Lung (tissue), 17 donors: ENCODE measurements at places on chromosomes 12 and 14. TPM values are rescaled to one million over a fixed set of nuclear protein-coding genes. Genes with fewer than 3 reads are reported as not detected.

DNA sequence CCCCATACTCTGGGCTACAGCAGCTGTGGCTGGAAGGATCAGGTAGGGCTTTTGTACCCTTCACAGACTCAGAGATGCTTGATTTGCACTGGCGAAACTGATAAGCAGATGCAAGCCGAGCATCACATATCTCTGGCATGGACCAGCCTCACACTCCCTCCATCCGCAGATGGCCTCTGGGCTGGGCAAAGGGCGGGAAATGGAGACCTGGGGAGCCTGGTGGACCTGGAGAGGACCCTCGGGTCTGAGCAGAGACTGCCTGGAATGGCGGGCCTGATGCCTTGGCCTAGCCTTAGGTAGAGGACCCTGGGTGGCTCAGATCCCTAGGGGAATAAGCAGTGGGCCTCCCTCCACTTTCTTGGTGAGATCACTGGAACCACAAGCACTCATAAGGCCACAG is 53.2 kb downstream of the GALNT16 start:
- no peaks in the 10 kb centered on the region for H3K4me1 ChIP-seq
- H3K4me3 ChIP-seq = no peak overlapping the region
- H3K36me3 ChIP-seq = no peaks in the 10 kb centered on the region
- no peak overlapping the region for H3K27ac ChIP-seq
- no peak for DNase-seq

- no peaks in the 10 kb centered on the region for H3K4me1 ChIP-seq
- H3K27ac ChIP-seq = no peak overlapping the region
- DNase-seq = no peak
- H3K36me3 ChIP-seq = no peaks in the 10 kb centered on the region
These were observed 28.8 kb upstream of the IGF1 start for GRCh38 chr12:102509123-102509626.

GRCh38 chr14:89775946-89776345 is 178.6 kb downstream of the EFCAB11 start:
- H3K4me3 ChIP-seq = no peak overlapping the region
- DNase-seq = no peak
- no peak overlapping the region for H3K27ac ChIP-seq
- H3K27me3 ChIP-seq = no peaks in the 10 kb centered on the region
- H3K36me3 ChIP-seq = no peaks in the 10 kb centered on the region
- H3K4me1 ChIP-seq = no peaks in the 10 kb centered on the region

DNA sequence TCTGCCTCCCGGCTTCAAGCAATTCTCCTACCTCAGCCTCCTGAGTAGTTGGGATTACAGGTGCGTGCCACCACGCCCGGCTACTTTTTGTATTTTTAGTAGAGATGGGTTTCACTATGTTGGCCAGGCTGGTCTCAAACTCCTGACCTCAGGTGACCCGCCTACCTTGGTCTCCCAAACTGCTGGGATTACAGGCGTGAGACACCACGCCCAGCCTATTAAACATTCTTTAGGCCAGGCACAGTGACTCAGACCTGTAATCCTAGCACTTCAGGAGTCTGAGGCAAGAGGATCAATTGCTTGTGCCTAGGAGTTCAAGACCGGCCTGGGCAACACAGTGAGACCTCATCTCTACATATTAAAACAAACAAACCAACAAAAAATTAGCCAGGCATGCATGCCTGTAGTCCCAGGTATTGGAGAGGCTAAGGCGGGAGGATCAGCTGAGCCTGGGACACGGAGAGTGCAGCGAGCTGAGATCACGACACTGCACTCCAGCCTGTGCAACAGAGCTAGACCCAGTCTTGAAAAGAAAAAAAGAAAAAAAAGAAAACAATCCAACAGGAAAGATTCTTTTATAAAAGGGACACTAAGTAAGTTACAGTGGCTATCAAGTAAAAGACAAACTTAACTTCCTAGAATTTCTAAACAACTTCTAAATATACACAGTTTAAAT is 70.2 kb downstream of the HECTD1 start:
- no peak overlapping the region for H3K4me3 ChIP-seq
- peaks cover 23% of the 10 kb centered on the region for H3K36me3 ChIP-seq
- DNase-seq = no peak
- no peak overlapping the region for H3K27ac ChIP-seq

The CLEC6A gene
- 0.31 TPM for total RNA-seq

- H3K27ac ChIP-seq = no peak overlapping the region
- no peaks in the 10 kb centered on the region for H3K4me1 ChIP-seq
- no peak overlapping the region for H3K4me3 ChIP-seq
- peak; percentile 80 for DNase-seq
- H3K36me3 ChIP-seq = no peaks in the 10 kb centered on the region
These were observed 27.6 kb downstream of the BHLHE41 start for GRCh38 chr12:26097046-26097878.

DNA sequence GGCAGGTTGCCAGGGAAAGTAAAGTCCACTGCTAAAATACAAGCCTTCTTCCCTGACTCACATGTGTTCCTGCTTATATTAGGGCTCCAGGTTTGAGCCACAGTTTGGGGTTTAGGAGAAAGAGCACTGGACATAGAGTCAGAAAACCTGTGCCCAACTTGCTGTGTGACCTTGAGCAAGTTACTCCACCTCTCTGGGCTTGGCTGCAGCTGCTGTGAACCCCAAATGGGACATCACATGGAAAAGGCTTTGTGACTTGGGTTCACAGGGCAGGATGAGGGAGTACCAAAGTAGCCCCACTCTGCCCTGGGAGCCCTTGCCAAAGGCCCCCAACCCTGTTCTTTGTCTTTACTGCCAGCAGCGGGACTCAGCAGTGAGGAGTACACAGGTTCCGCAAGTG is 79.0 kb upstream of the NOS1 start:
- H3K27me3 ChIP-seq = no peaks in the 10 kb centered on the region
- H3K27ac ChIP-seq = no peak overlapping the region
- H3K36me3 ChIP-seq = no peaks in the 10 kb centered on the region
- no peak for DNase-seq
- no peaks in the 10 kb centered on the region for H3K4me1 ChIP-seq

The ATG2B gene
- 64.3 TPM for total RNA-seq

DNA sequence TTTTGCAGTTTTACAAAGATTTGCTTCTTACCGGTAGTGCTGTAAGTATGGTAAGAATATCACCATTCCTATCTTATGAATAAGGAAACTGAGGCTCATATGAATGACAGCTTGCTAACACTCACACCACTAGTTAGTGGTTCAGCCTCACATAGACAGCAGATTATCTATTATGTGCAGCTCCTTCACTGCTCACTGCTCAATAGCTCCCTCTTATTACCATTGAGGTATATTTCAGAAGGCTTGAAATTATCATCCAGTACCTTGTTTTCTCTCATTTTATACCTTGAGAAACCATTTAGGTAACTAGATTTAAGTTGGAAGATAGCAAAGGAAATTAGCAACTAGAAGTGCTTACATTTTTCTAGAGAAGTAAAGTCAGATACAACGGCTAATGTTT is 15.5 kb downstream of the RIC8B start:
- no peak overlapping the region for H3K4me3 ChIP-seq
- H3K27ac ChIP-seq = no peak overlapping the region
- no peaks in the 10 kb centered on the region for H3K27me3 ChIP-seq
- peaks cover 14% of the 10 kb centered on the region for H3K36me3 ChIP-seq
- no peaks in the 10 kb centered on the region for H3K4me1 ChIP-seq

The TMPRSS12 gene
- total RNA-seq = not detected

DNA sequence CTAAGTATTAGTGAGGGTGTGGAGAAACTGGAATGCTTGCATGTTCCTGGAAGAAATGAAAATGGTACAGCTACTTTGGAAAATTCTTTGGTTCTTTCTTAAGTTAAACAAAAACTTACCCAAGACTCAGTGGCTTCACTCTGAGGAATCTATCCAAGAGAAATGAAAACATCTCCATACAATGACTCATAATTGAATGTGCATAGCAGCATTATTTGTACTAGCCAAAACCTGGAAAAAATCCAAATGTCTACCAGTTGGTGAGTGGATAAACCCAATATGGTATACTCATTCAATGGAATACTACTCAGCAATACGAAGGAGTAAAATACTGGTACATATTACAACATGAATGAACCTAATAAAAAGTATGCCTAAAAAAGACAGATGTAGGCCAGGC is 18.0 kb upstream of the CRACR2A start:
- no peak overlapping the region for H3K4me3 ChIP-seq
- H3K4me1 ChIP-seq = no peaks in the 10 kb centered on the region
- no peaks in the 10 kb centered on the region for H3K36me3 ChIP-seq
- H3K27me3 ChIP-seq = no peaks in the 10 kb centered on the region

DNA sequence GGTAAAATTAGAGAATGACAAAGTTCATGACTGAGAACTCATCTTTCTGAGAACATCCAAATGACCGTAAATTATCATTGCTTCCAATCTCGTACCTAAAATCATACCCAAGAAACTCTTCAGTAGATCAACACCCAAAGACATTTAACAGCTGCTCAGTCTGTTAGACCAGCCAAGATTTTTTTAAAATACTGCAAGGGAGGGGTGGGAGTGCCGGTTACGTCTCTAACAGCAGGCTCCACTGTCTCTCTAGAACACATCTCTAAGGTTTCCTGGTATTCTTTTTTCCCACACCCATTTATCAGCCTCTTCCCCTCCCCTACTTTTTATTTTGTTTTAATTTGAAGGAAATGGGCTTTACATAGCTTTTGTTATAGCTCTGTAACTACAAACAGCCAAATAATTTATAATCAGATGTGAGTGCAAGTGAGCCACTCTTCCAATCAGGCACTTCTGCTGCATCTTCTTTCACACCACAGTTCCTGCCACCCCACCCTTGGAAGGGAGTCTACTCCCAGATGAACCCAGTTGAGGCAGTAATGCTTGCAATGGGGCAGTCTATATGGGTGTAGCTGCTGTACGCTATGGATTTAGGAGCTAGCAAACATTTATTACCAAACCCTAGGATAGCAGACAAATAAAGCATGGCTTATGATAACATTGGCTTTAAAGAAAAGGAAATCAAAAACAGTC is 21.9 kb downstream of the PTPRB start:
- H3K4me3 ChIP-seq = no peak overlapping the region
- peaks cover 14% of the 10 kb centered on the region for H3K4me1 ChIP-seq
- no peak overlapping the region for H3K27ac ChIP-seq
- no peaks in the 10 kb centered on the region for H3K36me3 ChIP-seq
- H3K27me3 ChIP-seq = no peaks in the 10 kb centered on the region

The KCNK13 gene
- total RNA-seq = 0.34 TPM

The SLCO1C1 gene
- not detected for total RNA-seq

The NFATC4 gene
- 38.2 TPM for total RNA-seq

The BICDL1 gene
- total RNA-seq = 5.2 TPM

- H3K36me3 ChIP-seq = no peaks in the 10 kb centered on the region
- H3K4me1 ChIP-seq = no peaks in the 10 kb centered on the region
- DNase-seq = no peak
- H3K27me3 ChIP-seq = no peaks in the 10 kb centered on the region
- no peak overlapping the region for H3K27ac ChIP-seq
These were observed 205.1 kb downstream of the SLC5A8 start for GRCh38 chr12:101004898-101005297.

- H3K27me3 ChIP-seq = no peaks in the 10 kb centered on the region
- H3K4me3 ChIP-seq = no peak overlapping the region
- H3K4me1 ChIP-seq = no peaks in the 10 kb centered on the region
- H3K27ac ChIP-seq = no peak overlapping the region
These were observed 25.2 kb downstream of the CAPRIN2 start for GRCh38 chr12:30729547-30729946.
